ENCODE measurements at places on chromosomes 12 and 14.

- no peak for DNase-seq
Observed at GRCh38 chr12:70660620-70661219, 23.5 kb upstream of the PTPRB start.

DNA sequence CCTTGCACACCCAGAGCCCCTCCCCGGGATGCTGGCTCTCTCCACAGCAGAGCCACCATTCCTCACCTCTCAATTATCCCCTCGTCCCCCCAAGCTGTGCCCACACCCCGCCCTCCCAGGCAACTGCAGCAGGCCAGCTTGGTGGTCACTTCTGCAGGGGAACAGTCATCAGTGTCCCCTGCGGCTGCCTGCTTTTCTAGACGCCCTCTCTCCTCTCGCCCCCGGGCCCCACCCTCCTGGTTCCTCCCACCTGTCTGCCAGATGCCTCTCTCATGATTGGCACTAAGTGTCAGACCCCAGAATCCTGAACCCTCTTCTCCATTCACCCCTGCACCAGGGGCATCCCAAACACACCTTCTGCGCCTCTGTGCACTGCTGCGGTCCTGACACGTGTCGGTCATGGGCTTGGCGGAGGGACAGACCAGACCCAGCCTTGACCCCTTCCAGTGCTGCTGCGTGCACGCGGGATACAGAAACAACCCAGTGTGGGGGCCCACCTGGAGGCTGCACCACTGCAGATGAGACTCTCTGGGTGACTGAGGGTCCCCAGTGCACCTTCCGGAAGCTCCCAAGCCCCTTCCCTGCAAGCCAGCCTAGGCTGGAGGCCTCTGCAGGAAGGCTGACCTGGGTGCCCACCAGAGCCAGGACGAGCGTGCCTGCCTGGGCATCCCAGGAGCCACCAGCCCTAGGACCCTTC is 99.5 kb downstream of the SETD3 start:
- no peak for DNase-seq

DNA sequence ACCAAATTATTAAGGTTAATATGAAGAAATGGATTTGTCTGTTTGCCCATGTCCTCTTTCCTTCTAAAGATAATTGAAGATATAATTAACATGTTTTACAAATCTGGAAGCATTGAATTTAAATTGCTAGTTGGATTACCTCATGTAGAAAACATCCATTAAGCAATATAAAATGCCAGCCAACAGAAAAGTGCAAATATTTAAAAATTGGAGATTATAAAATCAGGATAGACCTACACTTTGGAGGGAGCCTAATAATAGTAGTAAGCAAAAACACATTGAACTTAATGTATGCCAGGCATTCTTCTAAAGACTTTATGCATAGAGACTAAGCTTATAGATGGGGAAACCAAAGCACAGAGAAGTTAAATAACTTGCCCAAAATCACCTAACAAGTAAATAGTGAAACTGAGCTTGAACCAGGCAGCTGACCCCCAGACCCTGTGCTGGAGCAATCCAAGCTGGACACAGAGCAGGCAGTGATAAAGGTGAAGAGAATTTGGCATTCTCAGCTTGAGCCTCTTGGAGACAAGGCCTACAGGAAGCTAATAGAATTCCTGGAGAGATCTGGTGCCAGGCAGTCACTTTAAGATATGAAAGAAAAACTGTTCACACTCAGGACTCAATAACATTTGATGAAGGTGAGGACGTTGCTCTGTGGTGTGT is 119.8 kb downstream of the ASCL1 start:
- DNase-seq: no peak

DNA sequence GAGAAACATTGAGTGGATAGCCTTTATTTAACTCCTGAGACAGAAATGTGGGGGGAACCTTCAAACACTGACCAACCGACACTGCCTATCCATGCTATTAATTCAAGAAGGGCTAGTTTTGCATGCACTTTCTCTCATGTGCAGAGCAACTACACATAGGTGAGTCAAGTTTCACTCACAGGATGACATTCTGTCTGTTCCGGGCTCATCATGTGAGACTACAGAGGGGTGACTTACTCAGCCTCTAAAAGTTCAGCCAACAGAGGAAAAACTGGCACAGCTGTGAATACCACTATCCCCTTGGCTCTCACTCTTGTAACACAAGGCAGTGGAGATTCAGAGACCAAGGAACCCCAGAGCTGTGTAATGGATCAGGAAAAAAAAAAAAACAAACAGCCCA is 13.3 kb downstream of the BEST3 start:
- DNase-seq: no peak

DNA sequence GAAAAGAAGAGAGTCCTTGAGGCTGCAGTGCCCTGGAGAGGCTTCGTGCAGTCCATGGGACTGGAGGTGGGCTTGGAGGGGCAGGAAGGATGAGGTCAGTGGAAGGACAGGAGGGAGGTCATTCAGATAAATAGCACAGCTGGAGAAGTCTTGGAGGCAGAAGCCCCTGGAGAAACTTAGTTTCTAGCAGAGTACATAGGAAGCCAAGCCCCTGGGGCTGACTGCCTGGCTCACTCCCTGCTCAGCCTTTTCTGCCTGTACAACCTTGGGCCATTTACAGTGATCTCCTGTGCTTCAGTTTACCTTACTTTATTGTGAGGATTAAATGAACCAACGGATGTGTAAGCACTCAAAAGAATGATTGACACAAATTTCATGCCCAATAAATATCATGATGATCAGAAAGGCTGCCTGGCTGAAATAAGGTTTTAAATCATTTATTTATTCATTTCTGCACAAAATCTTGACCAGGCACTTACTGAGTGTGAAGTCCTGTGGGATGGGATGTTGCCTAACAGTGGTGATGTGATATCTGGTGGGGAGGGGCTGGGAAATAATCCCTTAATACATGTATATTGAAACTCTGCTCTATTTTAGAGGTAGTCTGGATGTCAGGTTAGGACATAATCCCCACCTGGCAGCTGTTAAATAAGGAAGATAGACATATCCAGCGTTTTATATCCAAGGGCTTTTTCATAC is 54.3 kb downstream of the PLEKHG7 start:
- DNase-seq: no peak

- DNase-seq: no peak
Observed at GRCh38 chr14:81826081-81826480, 292.4 kb upstream of the SEL1L start.

DNA sequence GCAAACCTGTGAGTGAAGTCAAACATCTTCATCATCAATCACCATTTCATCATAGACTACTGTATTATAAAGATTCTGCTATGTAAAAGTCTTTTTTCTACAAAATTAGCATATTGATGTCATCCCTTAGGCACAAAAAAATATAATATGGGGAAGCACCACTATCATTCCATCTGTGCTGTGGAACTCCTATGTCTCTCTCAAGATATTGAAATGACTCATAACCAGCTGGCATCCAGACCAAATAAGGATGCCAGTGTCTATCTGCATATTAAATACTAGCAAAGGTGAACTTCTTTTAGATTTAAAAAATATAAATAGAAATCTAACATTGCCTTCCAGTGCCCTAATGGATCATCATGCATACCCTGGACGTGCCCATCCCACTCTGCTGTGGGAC is 17.9 kb upstream of the DCAF5 start:
- DNase-seq: no peak

Measured in esophagus squamous epithelium (tissue), 5 donors.